ENCODE measurements at places on chromosomes 13 and 19. TPM values are rescaled to one million over a fixed set of nuclear protein-coding genes. Genes with fewer than 3 reads are reported as not detected.

The ZNF681 gene
- 0.91 TPM for polyA plus RNA-seq

GRCh38 chr19:46116121-46116520, 8.4 kb downstream of the IGFL3 start:
- no peak for DNase-seq

DNA sequence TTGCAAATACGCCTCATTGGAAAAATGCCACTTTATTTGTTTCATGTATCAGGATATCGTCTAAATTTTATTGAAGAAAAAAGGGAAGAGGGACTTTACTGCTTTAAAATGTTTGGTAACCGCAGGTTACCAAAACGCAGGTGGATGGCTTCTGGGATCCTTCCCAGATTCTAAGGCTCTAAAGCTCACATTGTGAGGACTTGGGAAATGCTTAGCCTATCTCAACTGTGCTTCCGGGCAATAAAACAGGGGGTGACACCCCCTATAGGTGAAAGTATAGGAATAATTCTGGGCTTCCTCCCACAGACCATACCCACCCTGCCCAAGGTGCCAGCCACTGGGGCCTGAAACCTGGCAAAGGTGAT, 73.2 kb upstream of the IPO5 start:
- DNase-seq, result no peak

GRCh38 chr19:38375748-38376147, 1.4 kb downstream of the PSMD8 start:
- DNase-seq, result no peak

- peak; percentile 80 for DNase-seq
Measured at GRCh38 chr19:12778017-12778904, 2.9 kb upstream of the HOOK2 start.

Data from B cell (primary cell).